ENCODE measurements at places on chromosomes 11 and 22.

DNA sequence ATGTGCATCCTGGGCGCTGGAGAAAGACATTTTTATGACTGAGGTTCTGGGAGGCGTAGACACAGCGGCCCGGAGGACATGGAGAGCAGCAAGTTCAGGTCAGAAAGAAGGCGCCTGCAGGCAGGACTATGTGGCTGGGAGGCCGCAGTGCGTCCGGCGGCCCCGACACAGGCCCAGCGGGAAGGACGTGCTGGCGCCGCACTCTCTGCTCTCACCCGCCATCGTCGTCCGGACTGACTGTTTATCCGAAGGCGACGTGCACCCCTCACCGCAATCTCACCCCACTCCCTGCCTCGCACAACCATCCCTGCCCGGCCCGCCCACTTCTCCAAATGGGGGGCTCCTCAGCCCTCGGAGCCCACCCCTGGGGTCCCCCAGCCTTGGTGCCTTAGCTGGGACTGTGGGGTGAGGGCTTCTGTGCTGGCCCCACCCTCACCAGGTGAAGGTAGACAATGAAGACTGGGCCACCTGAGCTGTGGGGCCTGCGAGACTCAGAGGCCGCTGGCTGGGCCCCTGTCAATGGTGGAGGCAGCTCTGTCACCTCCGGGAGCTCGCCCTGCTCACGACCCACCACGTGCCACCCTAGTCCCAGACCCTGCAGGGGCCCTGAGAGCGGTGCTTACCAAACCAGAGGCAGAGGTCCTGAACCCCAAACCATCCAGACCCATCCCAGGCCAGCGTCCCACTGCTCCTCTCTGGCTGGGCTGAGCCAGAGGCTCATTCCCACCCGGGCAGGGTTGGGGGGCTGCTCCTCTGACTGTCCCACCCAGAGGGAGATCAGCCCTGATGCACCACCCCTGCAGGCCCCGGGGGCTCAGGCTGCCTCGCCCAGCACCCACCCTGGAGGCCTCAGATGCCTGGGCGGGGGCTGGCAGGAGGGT lies 16.2 kb upstream of the MUC5B start:
- DNase-seq = no peak

DNA sequence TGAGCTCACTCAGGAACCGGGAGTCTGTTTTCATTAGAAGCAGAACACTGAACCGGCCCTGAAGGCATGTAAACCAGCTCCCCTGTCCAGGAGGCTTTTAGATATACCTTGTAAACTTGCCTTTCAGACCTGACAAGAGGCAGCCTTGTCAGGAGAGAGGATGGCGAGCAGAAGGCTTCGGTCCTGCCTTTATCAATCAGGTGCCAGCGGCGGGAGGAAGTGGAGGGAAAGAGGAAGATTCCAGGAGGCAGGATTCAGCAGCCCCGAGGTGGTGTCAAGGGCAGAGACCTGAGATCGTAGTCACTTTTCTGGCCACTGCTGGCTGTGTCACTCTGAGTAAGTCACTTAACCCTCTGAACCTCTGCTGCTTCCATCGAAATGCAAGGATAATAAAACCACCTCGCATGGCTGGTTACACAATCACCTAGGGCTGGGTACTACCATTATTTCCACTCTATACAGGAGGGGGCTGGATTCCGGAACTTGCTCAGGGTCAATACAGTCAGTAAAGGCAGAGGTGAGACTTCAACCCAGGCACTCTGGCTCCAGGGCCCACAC lies 181.0 kb downstream of the CHST1 start:
- no peak for DNase-seq

GRCh38 chr22:48797731-48798130 lies 1029.9 kb downstream of the BRD1 start:
- no peak for DNase-seq

DNA sequence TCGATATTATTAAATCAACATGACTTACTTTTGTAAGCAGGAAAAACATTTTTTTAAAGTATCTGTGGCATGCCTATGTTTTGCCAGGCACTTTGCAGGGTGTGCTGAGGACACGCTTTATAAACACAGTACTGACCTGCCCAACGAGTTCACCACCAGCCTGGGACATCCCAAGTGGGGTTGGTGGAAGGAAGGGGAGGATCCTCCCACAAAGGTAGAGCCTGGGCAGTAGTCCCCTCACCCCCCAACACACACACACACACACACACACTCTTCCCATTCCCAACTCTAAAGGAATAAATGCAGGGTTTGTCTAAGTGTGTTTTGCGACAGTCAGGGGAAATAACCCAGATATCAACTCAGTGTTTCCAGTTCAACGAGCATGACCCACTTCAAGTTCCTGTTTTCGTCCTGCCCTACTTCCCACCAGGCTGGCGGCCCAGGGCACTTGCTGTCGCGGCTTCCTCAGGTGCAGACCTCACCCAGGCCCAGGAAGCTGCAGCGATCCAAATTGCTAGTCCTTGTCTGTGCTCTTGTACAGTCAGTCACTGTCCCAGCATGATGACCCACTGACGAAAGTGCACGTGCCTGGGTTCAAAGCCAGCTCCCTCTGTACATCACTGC lies 3.1 kb downstream of the CERK start:
- no peak for DNase-seq

DNA sequence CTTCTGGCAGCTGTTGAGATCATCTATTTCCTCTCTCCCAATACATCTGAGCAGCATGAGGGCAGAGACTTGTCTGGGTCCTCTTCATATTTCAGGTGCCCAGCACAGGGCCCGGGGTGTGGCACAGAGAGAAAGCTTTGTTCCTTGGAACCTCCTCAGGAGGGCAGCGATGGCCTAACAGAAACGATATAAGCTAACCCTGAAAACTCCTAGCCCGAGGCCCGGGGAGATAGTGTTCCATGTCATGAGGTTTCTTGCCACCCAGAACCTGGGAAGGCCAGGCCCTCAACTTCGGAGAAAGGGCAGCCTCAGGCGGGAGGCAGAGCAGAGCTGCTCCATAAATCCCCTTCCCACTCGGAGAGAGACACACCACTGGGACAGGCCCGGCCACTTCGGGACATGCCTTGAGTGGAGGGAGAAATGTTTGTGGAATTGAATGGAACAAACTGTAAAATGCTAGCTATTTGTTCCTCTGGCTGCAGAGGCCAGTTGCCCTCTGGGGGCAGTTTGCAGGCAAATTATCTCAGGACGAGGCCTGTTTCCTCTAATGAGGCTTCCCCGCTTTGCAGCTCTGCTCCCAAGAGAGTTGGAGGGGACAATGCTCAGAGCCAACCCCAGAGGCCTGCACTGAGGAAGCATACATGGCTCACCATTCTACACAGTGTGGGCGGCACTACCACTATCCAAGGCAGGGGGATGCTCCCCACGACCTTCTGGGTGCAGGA lies 11.6 kb downstream of the ARRB1 start:
- DNase-seq = no peak

All from iPS DF 6.9 (cell line).